ENCODE measurements at places on chromosomes 6 and 20.
A peak's percentile ranks its signal among the peaks of the same experiment; 100 is the strongest.

GRCh38 chr20:58850693-58851174 is at the start of gene GNAS-AS1:
TSS of gene GNAS-AS1 (minus strand) at chr20:58850902.
- peak; percentile 94 for DNase-seq

GRCh38 chr6:162090734-162091133 is 636.8 kb downstream of the PRKN start:
- DNase-seq: no peak

GRCh38 chr6:53691252-53691651 is 25.7 kb upstream of the KLHL31 start:
- no peak for DNase-seq

GRCh38 chr6:26064619-26065257 is 22.5 kb upstream of the HFE start:
- no peak for DNase-seq

DNA sequence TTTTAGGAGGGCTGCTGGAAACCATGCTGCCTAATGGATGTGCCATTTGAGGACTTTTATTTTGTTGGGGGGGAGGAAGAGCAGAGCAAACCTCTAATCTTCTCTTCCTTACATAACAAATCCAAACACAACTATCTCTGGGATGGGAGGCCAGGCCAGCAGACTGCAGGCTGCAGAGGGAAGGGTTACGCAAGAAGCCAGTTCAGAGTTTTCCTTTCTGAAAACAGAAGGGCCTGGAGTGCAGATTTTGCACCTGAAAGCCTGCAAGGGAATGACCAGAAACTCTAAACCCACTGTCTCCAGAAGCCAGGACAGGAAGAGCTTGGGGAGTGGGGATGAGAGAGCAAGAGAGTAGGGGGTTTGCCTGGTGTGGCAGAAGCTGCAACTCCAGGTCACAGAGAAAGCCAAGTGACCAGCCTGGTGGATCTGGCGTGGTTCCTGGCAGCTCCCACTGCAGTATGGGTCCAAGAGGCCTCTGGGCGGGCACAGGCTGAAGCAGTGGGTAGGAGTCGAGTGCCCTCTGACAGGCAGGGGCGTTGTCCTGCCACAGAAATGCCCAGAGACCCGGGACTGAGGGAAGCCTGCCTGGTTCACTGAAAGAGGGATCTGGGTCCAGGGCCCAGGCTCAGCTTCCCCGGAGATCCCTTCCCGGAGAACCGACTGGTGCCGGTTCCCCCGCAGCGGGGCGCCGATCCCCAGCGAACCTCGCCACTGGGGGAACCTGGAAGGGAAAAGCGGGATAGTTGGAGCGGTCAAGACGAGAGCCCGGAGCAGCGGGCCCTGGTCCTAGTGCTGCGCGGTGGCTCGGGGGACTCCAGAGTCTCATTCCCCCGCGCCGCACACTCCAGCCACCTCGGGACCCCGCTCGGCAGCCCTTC is 6.7 kb downstream of the MAFB start:
- no peak for DNase-seq

GRCh38 chr6:52340603-52340880 is 21.4 kb upstream of the PAQR8 start:
- DNase-seq: no peak

DNA sequence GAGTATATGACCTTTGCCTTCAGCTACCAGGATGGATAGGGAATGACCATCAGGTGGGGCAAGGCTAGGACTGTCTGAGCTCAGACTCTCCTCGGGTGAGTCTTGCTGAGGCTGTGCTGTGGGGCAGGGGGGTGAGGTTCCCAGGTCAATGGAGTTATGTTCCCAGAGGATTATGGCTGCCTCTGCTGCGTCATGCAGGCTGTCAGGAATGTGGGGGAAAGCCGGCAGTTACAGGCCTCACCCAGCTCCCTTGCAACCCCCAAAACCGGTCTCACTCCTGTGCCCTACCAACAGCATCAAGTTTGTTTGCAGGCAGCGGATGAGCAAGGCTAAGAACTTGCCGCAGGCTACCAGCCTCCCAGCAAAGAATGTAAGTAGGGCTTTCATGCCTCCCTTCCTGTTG is 93.5 kb downstream of the ESR1 start:
- peak; percentile 74 for DNase-seq

DNA sequence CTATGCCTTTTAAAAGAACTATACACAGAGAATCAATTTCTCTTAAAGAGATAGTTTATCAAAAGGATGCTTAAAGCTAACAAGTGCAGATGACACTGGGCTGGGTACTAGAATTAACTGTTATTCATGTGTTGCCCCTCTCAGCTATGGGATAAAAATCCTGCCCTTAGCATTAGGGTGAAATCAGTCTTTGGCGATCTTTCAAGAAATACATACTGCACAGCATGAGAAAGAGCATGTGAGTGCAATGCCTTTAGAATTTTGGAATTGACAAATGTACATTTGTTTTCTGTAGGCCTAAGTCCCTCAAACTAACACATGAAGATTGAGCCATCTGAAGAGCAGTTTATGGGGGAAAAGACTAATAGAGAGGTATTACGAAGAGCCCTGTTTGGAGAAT is 115.4 kb downstream of the ZFP64 start:
- no peak for DNase-seq

GRCh38 chr6:69232911-69233448 is 563.8 kb downstream of the LMBRD1 start:
- DNase-seq: peak; percentile 82

GRCh38 chr6:73699676-73700459 is 3.9 kb downstream of the CD109 start:
- no peak for DNase-seq

DNA sequence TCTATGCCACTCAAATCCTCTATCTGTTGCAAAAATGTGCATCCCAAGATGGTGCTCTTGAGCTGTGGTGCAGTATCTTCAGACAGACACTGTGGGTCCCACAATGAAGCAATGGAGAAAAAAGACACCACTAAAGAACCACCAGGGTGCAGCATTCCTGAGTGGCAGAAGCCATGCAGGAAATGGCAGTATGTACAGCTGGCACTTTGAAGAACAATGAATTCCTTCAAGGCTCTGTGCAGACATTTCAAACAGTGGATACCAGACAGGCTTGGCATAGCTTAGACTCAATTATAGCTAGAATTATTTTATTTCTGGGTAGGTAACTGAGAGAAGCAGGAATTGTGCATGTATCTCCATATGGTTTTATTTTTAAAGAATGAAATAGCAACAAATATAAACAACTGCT is 24.0 kb upstream of the HDAC2 start:
- peak; percentile 39 for DNase-seq

GRCh38 chr6:3294921-3295871 is 36.4 kb downstream of the PSMG4 start:
- no peak for DNase-seq

DNA sequence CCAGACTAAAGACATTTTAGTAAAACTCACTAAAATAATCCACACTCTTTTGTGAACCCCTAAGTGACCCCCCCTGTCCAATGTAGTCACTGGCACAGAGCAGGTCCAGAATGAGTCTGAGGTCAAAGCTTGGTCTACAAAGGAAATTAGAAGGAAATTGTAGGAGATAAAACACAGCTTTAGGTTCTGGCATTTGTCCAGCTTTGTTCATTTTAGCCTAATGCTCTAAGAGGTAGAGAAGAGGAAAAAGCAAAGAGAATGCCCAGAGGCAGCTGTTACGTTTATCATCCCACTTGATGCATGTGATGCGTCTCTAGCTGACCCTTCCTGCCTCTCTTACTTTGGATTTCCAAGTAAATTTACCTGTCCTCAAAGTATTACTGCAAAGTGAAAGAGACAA is 62.5 kb downstream of the CNKSR3 start:
- DNase-seq: no peak

- no peak for DNase-seq
These were observed 182.3 kb upstream of the CDYL start for GRCh38 chr6:4593951-4594350.

DNA sequence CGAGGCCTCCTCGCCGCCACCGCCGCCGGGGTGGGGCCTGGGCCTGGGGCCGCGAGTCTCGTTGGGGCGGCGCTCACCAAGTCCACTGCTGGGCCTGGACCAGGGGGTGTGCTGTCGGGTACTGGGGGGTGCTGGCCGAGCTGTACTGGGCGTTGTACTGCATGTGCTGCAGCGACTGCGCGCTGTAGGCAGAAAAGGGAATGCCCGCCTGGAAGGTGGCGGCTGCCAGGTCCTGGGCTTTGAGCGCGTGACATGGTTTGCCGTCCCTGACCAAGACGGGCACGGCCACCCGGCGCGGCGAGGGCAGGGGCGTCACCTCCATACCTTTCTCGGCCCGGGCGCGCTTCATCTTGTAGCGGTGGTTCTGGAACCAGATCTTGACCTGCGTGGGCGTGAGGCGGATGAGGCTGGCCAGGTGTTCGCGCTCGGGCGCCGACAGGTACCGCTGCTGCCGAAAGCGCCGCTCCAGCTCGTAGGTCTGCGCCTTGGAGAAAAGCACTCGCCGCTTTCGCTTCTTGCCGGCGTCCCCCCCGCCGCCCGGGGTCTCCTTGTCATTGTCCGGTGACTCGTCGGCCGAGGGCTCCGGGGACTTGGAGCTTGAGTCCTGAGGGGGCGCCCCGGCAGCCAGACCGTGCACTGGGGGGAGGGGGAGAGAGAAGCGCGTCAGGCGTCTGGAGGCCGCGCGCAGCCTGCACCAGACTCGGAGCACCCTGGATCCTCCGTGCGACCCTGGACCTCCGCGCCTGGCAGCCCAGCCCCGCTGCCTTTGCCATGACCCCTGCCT is 1.8 kb downstream of the NKX2-2 start:
- DNase-seq: no peak

- DNase-seq: no peak
These were observed 28.1 kb upstream of the TXNDC5 start for GRCh38 chr6:7938562-7939183.

DNA sequence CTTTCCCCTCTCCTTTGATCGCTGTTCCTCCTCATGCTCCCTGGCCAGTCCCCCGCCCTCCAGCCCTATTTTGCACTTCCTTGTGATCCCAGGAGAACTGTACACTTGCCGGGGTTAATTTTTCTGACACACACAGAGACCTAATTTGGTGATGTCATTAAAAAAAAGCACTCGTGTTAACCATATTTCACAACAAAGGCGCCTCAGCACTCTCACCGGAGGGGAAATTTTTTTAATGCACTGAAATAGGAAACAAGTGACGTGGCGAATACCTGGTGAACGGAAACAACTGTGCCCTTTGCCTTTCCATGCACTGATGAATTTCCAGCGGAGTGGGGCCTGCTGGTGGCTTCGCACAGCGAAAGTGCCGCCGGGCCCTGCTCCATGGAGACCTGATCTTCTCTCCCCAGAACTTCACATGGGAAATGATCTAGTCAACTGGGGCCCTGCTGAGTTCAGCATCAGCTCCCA is 53.9 kb upstream of the TAGAP start:
- DNase-seq: no peak

- no peak for DNase-seq
These were observed 50.2 kb upstream of the HIVEP1 start for GRCh38 chr6:11961923-11962322.

DNA sequence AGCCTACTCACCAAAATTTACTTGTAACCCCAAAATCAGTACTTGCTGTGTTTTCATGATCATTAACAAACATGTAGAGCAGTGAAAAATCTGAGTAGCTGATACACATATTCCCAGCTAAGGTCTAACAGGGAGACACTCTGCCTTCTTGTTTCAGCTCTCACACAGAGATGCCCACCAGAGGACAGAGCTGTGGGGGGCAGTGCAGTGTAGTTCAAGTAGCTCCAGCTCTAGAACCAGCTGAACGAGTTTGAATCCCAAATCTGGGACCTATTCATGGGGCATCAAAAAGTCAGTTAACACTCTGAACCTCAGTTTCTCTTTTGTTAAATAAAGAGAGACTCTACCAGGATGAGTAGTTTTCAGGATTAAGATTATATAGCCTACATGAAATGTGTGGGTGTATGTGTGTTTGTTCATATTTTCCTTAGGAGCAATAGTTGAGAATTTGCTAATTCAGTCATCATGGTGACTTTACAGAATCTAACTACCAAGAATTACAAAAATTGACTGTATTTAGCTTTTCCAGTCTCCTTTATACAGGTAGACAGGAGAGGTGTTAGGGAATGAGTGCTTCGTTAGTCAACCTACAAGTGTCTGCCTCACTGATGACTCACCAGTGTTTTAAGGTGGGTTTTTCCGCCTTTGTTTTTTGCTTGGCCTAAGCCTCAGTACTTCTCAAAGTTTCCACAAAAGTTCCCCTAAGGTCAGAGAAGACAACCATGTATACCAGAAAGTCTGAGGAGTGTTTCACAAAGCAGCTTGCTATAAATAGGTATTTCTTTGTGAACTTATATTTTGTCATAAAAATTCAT is 164.0 kb upstream of the RUNX2 start:
- DNase-seq: no peak

DNA sequence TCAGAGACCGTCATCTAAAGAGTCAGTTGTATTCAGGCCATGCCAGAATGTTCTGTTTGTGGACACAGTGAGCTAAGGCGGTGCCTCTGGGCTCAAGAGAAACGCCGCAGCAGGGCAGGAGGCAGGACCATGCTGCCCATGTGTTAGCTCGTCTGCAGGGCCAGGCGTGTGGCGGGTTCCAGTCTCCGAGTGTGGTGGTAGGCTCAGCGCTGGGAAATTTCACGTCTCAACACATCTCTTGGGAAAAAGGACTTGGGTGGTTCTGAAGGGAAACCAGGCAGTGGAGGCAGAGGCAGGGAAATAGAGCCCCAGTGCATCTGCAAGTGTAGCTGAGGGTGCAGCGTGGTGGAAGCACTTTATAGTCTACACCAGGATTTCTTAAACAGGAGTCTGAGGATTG is 56.9 kb upstream of the TAGAP start:
- DNase-seq: no peak

GRCh38 chr6:160730911-160731310 is 28.9 kb downstream of the PLG start:
- DNase-seq: no peak

- no peak for DNase-seq
These were observed 107.5 kb downstream of the PRKN start for GRCh38 chr6:162620073-162620472.

DNA sequence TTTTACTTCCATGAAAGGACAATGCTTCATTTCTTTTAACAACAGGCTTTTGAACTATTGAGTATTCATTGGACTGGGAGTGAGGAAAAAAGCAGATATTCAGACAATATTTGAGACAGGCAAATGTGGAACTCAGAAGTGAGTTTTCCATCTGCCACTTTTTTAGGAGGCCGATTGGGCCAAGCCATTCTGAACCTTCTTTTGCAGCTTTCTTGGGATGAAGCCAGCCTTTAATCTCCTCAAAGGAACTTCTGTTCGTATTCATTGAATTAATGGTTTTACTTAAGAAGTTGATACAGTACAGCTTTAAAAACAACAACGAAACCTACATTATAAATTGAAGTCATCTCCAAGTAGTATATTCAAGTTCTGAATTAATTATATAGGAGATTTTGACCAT is 187.1 kb upstream of the RNF217 start:
- DNase-seq: no peak

DNA sequence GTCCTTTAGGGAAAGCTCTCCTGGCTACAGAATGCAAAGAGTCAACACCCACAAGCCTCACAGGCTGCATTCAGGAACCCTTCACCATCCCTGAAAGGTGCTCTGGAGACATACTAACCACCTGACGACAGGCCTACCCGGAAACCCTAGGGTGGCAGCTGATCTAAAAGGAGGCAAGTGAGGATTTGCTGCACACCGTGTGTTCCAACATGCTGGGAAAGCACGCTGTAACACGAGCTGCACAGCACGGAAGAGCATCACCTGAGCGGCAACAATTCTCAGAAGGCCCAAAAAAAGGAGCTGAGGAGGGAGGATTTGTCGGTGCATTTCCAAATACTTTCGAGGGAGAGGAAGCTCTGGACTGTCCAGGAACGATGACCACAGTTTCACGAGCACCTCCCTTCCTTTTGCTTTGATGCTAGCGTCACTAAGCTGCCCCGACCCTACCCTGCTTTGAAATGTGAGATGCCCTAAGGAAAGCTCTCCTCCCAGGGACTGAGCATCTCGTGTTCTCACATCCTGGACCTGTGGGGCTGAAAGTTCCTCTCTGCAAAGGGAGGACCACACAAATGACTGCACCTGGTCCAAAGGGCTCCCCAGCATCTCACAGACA is 87.0 kb downstream of the PPP1R3G start:
- DNase-seq: no peak

Measured in T47D (cell line).